ENCODE measurements at places on chromosomes 2 and 18.
A peak's percentile ranks its signal among the peaks of the same experiment; 100 is the strongest.

DNA sequence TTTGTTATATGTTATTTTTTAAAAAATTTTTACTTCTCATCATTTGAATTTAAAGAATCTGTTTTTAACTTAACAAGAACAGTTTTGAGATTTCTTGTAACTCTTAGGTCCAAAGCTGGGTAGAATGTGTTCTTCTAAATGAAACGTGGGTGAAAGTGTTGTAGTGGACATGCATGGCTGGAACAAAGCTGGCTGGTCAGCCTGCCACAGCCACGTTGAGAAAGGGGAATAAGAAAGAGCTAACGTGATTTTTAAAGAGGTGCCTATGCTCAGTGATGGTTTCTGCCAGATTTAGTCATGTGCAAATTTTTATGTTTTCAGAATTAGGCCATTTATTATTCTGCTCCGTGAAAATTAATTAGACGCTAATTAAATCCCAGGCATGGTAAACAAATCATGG is 203.9 kb upstream of the COL3A1 start:
- no peak for DNase-seq

DNA sequence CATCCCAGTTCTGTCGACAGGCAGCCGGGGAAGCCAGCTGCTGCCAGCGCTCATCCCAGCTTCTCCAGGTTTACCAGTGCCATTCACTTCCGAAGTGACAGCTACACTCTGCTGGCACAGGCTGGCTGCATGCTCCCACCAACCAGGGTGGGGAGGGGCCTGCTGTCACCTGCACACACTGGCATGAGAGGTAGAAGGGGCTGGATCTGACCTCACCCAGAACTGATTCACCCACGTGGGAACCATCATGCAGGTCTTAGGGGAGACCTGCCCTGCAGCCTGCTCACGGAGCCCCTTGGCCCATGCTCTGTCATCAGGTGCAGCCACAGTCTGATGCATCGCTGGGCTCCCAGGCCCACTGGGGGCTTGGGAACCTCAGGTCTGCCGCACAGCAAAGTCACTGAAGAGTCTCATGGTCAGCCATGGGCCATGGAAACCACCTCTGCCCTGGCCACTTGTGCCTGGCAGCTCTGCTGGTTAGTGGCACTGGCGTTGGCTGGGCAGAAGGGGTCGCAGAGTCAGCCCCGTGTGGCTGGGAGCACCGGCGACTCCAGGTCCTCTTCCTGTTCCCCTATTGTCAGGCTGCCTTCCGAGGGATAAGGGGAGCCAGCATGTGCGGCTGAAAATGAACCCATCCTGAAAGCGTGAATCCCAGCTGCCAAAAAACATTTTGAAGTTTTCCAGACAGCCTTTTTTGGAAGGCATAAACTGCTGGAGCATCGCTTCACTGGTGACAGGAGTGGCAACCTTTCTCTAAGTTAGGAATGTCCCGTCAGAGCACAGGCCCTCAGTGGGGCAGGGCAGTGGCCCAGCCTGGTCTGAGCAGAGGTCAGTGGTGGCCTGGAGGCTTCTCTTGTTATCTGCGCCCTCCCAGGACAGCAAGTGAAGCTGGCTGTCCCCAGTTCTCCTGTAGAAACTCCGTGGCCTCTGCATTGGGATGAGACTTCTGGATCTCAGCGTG is 157.8 kb downstream of the SEPTIN10 start:
- no peak for DNase-seq

DNA sequence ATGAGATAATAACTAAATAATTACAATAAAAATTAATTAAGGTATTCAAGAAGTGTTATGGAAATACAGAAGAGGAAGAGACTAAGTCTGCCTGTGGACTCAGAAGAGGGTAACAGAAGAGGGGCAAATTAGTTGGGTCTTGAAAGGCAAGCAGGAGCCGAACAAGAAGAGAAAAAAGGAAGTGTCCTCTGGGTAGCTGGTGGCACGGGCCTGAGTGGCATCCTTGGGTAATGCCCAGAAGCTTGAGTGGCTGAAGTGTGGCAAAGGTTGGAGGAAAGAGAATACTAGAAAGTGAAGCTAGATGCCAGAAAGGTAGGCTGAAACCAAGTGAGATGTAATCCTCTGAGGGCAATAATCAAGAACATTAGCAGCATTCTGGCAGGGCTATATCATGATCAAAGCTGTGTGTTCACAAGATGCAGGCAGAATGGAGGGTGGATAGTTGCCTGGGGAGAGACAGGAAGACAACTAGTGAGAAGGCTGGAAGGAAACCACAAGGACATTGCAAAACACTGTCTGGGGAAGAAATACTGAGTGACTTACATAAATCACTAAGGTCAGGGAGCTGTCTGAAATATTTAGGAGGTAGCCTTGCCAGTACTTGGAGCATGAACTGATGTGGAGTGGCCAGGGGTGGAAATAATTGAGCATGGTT is 16.2 kb downstream of the DOCK10 start:
- no peak for DNase-seq

DNA sequence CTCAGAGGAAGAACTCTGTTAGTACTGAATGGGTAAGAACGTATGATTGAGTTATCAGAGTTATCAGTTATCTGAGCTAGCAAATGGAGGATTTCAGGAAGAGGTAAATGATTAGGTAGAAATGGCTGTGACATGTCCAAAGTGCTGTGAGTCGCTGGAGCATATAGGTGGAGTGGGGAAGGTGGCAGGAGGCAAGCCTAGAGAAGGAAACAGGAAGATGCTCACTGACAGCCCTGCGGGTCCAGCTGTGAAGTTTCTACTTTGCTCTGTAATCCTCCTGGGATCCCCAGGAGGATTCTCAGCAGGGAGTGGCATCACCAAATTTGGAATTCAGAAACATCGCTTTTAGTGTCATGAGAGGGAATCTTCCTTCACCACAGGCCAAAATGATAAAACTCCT is 52.0 kb downstream of the GYPC start:
- no peak for DNase-seq

- DNase-seq = no peak
These were observed 823.2 kb upstream of the ID2 start for GRCh38 chr2:7858624-7859023.

DNA sequence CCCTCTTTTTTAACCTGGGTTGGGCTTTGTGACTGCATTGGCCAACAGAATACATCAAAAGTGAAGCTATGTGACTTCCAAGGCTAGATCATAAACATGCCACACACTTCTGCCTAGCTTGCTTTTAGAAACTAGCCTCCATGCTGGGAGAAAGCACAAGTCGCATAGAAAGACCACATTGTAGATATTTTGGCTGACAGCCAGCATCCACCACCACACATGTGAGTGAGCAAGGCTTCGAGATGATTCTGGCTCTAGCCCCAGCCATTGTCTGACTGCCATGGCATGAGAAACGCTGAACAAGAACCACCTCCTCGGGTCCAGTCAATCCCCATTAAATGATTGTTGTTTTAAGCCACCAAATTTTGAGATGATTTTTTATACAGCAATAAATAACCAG is 66.8 kb upstream of the STPG4 start:
- DNase-seq = no peak

GRCh38 chr2:174697255-174697654 is 67.0 kb downstream of the CHRNA1 start:
- DNase-seq = peak; percentile 4

DNA sequence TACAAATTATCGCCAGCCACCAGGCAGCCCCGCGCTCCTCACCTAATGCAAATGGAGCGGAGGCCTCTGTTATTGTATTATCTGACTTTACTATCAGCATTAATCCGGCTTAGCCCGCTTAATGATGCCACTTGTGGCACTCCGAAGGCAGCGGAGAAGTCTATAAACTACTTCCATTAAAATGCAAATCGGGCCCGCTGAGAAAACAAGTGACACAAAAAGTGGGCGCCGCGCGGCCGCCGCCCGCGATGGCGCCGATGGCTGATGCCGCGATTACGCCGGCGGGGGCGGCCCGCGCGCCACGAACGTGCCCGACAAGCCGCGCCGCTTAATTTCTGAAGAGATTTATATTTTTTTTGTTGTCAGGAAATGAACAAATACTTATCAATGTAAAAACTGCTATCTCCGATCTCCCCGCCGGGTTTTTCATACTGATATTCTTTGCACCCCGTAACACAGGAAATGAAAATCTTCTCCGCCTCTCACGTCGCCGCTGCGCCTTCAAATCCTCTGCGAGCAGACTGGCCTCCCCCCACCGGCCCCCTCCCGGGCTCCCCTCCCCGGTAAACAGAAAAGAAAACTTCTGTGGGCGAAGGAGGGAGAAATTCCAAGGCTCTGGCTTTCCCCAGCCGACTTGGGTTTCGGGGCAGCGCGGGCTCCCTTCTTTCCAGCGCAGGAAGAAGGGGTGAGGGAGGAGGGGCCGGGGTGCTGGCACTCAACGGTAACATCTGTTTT is 221.8 kb downstream of the INSIG2 start:
- DNase-seq = no peak

GRCh38 chr2:104781151-104781550 is 72.8 kb upstream of the POU3F3 start:
- DNase-seq = no peak

DNA sequence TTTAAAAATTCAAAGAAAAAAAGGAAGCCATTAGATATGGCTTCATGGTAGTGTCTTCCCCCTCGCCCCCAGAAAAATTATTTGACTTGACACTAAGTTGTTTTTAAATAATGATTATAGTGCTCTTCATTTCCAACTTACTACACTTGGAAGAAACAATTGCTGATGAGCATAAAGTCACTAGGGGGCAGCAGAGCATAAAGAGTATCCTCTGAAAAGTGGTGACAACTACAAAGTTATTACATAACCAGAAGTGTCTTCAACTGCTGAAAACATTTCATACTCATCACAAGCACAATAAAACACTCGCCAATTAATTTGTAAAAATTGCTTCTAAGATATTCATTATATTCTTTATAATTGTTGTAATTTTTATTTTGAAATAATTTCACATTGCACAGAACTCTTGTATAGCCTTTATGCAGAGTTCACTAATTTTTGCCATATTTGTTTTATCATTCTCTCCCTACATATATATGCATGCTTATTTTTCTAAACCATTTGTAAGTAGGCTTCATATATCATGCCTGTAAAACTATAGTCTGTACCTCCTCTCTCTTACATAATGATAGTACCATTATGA is 54.9 kb downstream of the EXOC6B start:
- peak; percentile 33 for DNase-seq

DNA sequence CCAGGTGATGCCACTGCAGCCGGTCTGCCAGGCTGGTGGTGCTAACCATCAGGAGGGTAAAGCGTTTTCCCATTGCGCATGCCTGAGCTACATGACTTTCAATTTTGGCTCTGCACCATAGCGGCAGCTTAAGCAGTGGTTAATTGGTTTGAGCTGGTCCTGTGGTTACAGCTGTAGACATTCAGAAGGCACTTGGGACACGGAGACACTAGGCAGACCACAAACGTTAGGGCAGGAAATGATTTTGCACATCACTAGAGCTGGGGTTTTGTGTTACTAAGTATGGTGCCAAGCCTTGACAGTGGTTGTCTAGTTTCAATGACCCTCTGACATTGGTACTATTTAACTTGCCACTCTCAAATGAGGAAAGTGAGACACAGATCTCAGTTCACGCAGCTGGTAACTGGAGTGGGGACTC is 28.9 kb upstream of the CNOT11 start:
- DNase-seq = no peak

DNA sequence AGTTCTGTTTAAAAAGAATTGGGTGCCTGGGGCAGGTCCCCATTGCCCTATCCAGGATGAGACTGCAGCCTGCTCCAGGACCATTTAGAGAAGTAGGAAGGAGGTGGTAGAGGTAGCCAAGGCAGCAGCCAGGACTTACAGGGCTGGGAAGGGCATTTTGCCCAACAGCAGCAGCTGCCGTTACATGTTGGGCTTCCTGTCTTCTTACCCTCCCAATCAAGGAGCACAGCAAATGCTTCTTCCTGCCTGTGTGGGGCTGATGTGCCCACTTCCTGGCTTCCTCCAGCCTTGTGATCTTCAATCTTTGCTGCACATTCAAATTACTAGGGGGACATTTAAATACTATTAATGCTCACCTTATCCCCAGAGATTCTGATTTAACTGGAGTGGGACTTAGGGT is 112.0 kb downstream of the QPCT start:
- DNase-seq = no peak

- no peak for DNase-seq
These were observed 35.9 kb downstream of the ZNF385B start for GRCh38 chr2:179825494-179825893.

DNA sequence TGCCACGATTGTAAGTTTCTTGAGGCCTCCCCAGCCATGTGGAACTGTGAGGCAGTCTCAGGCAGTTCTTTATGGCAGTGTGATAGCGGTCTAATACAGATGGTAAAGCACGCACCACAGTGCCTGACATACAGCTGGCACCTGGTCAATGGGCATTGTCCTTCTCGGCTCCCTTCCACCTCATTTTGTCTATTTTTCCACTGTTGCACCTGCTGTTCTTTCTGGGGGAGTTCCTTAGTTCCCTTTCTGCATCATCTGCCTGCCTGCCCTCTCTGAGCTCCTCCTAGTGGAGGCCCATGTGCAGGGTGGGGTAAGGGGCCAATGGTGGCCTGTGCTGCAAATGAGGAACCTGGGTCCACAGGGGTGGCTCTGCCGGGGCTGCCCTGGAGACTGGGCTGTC is 157.6 kb downstream of the LPIN1 start:
- DNase-seq = no peak

DNA sequence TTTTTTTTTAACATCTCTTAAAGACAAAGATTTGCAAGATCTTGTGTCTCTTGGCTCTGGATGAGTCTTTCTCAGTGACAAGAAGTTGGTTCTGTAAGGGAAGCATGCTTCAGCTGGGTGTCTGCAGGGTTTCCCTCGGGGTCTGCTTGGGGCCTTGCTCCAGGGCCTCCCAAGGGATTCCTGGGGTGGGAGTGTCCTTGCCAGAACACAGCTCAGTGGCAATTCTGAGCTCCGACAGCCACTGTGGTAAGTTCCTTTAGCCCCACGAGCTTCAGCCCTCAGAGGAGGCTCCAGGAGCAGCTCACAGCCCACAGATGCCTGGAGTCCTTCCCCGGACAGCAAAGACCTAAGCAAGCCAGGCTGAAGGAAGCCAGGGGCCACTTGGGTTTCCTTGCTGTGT is 52.4 kb downstream of the EMX1 start:
- no peak for DNase-seq

DNA sequence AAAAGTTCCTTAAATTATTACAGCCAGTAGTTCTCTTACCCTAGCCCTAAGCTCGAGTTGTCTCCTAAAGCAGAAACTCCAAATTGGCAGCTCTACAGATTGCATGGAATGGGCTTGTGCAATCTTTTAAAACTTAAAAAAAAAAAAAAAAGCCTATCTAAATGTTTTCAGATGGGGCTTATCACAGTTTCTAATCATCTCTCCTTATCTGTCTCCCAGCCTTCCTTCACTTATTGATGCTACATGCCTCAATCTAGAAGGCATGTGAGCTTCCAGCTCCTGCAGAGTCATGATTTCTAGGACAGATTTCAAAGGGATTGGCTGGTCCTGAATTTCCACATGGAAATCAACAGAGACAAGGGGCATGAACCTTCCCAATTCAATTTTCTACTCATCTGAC is 33.1 kb upstream of the PELI1 start:
- no peak for DNase-seq

- DNase-seq = no peak
These were observed 31.0 kb upstream of the EPB41L3 start for GRCh38 chr18:5574843-5575242.
